ENCODE measurements at places on chromosomes 3 and 15. TPM values are rescaled to one million over a fixed set of nuclear protein-coding genes. Genes with fewer than 3 reads are reported as not detected.

DNA sequence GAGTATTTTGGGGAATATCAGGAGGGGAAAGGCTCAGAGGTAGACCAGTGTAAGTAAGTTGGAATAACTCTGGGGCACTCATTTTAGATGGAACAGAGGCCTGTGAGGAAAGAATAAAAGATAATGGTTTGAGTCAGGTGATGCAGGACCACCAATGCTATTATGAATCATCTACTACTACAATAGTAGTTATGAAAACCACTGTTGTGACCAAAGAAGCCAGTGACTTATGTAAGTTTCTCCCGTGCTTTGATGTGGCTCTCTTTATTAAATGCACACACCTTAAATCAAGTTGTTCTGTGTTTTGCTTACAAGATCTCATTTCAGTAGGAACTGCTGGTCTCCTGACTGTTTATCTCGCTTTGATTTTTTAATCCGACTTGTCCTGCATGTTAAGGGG is 13.1 kb upstream of the GUCA1C start:
- no peak for DNase-seq

Gene RPL39L
- 16.7 TPM for total RNA-seq

Gene VGLL3
- 1.7 TPM for total RNA-seq

GRCh38 chr3:172515130-172515918 is 7.9 kb downstream of the TNFSF10 start:
- DNase-seq: no peak

DNA sequence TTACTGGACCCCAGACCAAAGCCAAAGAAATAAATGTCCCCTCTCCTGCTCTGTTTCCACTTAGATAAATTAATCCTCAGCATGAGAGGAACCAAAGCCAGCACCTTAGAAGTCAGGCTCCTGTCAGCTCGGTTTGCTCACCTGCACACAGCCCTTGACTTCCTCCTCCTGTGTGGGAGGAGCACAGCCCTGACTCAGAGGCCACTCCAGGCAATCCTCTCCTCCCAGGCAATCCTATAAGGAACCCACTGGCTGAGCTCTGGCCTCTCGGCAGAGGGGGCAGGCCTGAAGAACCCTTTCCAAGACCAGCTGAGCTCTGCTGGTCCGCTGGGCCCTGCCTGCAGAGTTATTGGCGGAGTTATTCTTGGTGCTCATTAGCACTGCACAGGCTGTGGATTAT is 30.8 kb downstream of the LIPC start:
- DNase-seq: no peak

DNA sequence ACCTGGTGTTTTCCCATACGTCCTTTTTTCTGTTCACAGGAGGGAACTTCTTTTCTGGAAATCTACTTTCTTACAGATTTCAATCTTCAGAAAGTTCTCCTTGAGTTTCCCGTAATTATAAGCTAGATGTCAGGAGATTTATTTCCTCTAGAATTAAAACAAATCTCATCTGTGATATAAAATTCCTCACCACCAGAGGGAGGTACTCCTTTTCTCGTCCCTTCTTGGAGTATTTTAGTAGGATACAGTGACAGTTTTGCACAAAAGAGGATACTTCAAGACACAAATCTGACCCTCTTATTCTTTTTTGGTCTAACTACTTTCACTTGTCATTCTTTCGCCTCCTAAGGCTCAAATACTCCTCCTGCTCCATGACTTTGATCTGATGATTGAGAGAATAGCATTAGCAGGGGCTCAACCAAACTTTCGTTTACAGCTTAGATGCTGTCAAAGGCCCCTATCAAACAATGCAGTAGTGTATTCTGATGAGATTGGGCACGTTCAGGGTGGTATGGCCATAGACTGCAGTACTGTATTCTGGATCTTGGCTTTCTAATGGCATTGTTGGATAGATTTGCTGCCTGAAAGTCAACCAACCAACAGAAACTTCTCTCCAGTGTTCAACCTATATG is 38.0 kb downstream of the TMEM41A start:
- DNase-seq: no peak

Gene FAM3D
- not detected for total RNA-seq

DNA sequence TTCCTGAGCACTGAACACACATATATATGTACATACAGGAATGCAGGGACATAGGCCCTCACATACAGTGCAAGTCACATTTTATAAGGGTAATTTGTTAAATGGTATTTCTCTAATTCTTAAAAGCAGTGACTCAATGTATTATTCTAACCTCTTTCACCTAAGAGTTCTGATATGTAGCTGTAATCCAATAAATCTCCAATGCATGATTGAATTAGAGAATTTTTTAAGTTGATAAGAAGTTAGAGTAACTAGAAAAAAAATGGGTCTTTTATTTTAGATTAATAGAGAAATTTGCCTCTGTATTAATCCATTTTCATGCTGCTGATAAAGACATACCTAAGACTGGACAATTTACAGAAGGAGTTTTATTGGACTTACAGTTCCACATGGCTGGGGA is 98.2 kb downstream of the RBMS3 start:
- no peak for DNase-seq

DNA sequence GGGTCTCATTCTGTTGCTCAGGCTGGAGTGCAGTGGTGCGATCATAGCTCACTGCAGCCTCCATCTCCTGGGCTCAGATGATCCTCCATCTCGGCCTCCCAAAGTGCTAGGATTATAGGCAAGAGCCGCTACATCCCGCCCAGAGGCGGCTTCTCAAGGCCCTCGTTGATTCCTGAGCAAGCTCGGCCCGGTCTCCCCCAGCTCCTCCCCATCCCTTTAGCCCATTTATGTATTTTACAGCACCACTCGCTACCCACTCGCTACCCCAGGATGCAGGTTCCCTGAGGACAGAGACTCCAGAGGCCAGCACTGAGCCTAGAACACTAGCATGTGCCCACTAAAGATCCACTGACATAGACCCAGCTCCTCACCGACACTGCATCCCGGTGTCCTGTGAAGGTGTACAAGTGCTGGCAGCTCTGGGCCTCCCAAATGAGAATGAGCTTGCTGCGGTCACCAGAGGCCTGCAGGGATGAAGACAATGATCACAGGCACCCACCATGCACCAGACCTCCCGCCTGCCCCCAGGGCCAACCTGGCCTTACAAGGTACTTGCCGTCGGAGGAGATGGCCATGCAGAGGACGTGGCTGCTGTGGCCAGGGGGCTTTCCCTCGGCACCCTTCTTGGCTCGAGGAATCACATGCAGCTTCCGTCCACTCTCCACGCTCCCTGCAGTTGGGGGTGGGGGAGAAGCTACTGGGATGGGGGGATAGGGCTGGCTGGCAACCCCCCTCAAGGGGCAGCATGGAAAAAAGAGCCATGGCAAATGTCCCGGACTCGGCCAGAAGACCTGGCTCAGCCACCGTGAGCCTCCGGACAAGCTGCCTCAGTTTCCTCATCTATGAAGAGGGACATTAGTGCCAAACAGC is 5.6 kb downstream of the RRP9 start:
- no peak for DNase-seq

Gene SLC51A
- not detected for total RNA-seq

DNA sequence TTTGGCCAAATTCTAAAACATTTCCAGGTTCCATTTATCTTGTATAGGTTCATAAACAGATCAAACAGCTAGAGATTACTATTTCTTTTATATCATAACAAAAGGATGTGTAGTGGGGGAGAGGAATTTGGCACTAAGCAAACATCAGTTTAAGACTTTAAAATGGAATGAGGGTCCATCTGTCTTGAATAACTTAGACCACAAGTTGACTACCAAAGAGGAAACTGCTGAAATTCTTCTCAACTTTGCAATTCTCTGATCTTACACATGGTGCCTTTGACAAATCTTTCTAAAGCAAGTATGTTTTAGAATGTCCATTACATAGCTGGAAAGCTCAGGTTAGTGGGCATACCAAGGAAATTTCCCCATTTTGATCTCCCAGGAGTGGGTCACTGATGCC is 140.5 kb upstream of the ADAMTS9 start:
- no peak for DNase-seq

DNA sequence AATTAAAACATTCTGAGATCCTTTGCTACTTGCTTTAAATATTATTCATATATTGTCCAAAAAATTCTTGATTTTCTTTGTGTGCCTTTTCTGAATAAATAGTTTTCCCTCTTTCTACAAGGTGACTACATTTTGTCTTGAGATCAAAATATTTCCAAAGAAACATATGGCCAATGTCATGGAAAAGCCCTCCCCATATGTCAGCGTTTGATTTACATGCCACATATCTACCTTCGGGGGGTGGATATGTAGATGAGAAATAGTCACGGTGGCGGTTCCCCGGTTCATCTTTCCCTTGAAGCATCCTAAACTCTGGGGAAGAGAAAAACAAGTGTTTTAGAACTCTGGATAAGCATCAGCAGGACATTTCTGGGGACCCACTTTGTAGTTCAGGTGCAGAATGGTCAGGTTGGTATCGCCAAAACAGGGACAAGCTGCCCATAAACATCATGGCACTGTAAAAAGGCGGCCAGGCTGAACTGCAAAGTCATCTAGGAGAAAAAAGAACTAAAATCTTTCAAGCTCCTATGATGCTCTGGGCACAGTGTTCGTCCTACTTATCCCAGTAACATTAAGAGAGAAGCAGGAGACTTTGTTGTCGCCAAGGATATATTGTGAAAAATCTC is 91.5 kb downstream of the MEX3B start:
- DNase-seq: no peak

Gene BCHE
- 15.1 TPM for total RNA-seq

- no peak for DNase-seq
Observed at GRCh38 chr15:96199111-96199510, 131.4 kb upstream of the NR2F2 start.

DNA sequence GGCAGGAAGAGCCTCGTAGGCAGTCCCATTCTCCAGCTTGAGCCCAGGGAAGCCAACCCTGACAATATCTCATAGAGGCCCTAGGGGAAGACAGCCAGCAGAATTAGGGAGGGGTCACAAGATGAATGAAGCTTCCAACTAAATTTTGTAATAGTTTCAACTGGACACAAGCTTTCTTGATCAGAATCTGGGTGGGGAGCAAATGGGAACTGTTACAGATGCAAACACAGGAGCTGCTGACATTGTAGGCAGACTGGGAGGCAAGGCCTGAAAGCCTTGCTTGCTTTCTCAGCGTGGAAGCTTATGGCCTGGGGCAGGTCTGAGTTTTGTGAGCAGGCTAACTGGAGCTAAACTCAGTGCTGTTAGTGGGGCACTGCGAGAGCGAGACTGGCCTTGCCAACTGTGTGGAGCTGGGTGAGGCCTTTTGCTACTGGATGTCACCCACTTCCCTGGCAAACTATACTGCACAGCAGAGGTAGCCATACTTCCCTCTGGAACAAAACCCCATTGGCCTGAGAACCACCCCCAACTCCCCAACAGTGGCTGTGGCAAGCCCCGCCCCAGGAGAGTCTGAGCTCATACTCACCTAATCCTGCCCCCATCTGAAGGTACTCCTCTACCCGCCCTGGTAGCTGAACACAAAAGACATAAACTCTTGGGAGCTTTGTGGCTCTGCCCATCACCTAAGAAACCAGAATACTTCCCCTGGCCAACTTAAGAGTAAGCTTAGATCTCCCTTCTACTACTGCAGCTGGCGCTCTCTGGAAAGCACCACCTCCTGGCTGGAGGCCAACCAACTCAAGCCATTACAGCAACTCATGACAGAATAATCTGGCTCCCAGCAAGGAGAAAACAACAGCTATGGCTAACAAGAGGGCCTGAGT is 42.9 kb downstream of the CFAP20DC start:
- no peak for DNase-seq

DNA sequence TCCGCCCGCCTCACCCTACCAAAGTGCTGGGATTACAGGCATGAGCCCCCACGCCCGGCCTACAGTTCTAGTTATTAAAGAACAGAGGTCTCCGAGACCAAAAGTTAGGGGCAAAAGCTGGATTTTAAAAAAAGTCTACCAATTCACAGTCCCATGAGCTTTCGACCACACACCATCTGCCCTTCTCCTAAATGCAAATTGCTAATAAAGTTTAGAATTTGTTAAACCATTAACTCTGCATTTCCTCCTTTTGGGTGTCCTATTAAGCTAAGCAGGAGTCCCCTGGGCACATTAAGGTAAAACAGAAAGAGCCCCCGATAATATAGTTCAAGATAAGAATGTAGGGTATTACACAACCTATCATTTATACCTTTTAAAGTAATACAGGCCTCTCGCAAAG is 322.7 kb downstream of the FOXP1 start:
- no peak for DNase-seq

Gene ARNT2
- total RNA-seq: 56.6 TPM

GRCh38 chr3:52403955-52404354 is 40.9 kb downstream of the SEMA3G start:
- no peak for DNase-seq

Gene DTWD1
- 42.3 TPM for total RNA-seq

- no peak for DNase-seq
Observed at GRCh38 chr15:49964061-49964460, 155.0 kb downstream of the ATP8B4 start.

GRCh38 chr3:184597829-184598573 is 36.4 kb downstream of the EPHB3 start:
- DNase-seq: no peak

Gene GPR15
- total RNA-seq: not detected

DNA sequence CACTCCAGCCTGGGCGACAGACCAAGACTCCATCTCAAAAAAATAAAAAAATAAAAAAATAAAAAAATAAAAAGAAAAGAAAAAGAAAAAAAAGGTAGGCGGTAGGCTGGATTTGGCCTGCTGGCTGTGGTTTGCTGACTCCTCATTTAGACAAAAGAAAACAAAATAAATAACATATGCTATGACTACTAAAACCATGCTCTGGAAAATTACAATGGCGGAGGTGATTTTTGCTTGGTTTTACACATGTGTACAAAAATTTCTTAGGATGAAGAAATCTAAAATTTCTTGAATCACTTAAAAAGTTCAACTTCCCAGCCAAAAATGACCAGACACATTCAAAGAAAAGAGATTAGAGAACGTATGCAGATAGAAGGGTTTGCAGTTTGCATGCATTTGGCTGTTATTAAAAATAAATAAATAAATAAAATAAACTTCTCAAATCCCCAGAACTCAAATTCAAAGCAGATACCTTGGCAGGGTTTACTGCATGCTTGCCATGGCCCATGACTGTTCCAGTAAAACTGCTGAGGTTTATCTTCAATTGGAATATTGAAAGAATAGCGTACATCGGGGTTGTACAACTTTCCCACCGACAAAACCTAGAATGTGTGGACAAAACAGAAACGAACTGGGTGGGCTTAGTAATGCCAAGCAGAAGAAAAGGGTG is 65.9 kb downstream of the ADAMTS9 start:
- DNase-seq: no peak

Gene NLGN1
- total RNA-seq: 126 TPM

DNA sequence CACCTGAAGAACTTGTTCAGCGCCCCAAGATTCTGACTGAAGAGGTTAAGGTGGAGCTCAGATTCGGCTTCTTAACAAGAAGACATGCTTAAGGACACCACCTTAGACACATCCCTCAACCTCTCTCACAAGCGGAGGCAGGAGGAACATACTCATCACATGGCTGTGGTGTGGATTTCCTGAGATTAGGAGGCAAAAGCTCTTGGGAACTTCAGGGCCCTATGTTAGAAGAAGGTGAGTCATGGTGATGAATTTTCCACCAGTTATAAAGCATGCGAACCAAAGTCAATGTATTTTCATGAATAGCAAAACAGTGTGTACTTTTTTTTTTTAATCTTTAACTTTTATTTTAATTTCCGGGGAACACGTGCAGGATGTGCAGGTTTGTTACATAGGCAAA is 212.2 kb upstream of the SUCLG2 start:
- DNase-seq: no peak

GRCh38 chr15:27046880-27047279 is 75.9 kb downstream of the GABRG3 start:
- DNase-seq: no peak

Gene ZMAT3
- 8.6 TPM for total RNA-seq

Gene SCG3
- total RNA-seq: 30.6 TPM

- DNase-seq: no peak
Observed at GRCh38 chr3:67386451-67386850, 268.0 kb downstream of the SUCLG2 start.
